Right cardiac atrium (tissue), 5 donors: ENCODE measurements at places on chromosomes 1 and 21.
A peak's percentile ranks its signal among the peaks of the same experiment; 100 is the strongest.

DNA sequence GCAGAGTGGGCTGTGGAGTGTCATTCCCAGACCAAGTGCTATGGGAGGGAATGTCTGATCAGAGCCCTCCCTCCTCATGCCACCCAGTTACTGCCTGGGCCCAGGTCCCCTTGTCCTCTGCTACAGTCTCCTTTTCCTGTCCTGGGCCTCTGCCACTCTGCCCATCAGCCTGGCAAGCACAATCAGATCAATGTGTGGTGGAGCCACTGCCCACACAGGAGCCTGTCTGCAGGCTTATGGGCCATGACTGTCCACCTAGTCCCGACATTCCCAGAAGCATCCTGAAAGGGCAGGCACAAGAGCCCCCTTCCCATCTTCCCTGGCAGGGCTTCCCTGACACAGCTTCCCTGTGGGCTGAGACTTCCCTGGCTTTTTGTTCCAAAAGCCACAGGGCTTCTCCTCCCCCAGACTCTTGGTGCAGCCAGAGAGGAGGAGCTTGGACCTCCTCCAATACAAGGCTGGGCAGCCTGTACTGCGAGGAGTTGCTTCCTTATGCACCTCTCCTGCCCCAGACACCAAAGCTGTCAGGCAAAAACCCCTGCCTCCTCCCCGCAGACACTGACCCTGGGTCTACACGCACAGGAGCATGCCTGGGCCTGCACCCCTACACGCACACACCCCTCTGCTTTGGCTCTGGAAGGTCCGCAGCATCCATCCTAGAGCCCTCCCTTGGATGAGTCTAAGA lies 29.2 kb upstream of the CNTN2 start:
- DNase-seq = peak; percentile 80

DNA sequence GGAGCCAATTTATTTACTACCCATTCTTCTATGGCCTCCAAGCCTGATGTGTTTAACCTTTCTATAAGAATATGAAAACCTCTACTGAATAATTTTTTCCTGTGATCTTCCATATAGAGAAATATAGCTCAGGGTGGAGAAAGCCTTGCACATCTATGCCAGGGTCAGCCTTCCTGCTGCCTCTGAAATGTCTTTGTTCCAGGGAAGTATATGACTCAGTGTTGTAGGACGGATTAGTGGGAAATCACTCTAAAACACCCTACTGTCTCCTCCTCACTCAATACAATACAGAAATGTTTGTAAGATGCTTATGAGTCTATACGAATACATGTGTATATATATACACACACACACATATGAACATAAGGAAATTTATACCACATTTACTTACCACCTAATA lies 1044.9 kb downstream of the BRINP3 start:
- no peak for DNase-seq

- no peak for DNase-seq
These were observed 16.4 kb upstream of the USP25 start for GRCh38 chr21:15713412-15713811.

DNA sequence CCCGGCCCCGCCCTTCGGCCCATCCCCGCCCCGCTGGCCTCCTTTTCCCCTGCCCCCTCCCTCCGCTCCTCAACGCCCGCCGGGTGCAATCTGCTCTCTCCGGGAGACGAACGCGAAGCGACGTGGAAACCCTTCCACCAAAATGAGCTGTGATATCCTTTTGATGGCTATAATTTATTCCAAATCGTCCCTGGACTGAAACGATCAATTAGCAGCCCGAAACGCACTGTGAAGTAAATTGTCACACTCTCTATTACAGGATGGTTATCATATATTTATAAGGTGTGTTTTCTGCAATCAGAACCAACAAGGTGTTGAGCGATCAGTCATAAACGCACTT lies 134.6 kb upstream of the BARHL2 start:
- DNase-seq = no peak

DNA sequence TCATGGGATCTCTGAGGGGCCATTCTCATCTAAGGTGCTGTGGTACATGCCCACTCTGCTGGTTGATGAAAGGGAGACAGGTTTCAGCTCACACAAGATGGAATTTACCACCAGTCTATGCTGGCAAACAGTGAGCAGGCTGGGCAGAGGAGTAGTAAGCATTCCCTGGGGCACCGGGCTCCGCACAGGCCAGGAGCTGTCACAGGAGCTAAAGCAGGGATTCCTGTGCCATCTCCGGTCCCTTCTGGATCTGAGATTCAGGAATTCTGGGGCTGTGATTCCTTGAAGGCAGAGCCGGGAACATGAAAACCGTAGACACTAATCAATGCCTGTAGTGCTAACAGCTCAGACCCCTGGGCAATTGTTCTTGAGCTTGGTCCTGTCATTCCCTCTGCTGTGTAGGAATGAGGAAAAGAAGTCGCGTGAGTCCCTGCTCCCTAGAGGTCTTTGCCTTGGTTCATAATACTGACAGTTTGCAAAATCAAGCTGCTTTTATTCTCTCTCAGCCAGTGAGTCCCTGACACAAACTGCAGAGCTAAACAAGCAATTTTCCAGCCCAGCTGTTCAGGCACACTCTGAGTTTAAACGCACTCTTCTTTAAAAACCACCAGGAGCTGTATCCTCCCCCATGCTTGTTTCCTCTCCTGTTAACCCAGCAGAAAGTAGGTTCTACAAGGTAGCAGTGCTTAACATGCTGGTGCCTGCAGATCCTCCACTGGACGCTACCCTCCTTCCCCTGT lies 52.5 kb downstream of the MDM4 start:
- no peak for DNase-seq

- DNase-seq = peak; percentile 58
These were observed 84.2 kb downstream of the SH3GLB1 start for GRCh38 chr1:86788300-86789206.

DNA sequence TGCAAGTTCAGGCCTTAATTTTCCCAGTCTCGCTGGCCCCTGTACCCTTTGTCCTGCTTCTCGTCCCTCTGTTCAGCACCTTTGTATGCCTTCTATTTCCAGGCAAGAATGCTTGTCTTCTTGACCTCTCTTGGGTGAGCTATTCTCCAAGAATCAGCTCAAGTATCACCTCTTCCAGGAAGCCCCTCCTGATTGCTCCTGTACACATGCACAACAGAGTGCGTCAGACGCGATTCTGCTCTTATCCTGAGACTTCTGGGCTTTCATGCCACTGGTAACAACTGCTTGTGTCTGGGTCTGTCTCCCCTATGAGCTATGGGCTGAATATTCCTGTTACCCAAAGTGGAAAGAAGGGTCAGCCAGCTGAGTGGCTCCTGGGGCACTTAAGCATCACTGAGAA lies 170.8 kb downstream of the GRIK3 start:
- no peak for DNase-seq

DNA sequence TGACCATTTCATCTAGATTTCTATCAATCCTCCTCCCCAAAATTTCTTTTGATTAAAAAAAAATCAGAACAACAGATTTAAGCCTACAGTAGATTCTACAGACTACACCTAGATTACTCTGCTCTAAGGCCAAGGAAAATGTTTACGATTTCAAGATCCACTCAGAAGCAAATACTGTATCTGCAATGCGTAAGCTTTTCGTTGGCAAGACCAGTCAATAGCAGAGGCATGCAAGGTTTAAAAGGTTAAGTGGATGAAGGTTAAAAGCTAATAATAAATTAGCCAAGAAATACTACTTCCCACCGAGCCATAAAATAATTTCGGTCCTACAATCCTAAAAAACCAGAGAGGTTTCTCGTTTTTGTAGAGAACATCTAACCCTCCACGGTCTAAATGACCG lies 1.3 kb downstream of the CLSTN1 start:
- no peak for DNase-seq

- DNase-seq = peak; percentile 22
These were observed 96.9 kb downstream of the PAPPA2 start for GRCh38 chr1:176559878-176560277.

DNA sequence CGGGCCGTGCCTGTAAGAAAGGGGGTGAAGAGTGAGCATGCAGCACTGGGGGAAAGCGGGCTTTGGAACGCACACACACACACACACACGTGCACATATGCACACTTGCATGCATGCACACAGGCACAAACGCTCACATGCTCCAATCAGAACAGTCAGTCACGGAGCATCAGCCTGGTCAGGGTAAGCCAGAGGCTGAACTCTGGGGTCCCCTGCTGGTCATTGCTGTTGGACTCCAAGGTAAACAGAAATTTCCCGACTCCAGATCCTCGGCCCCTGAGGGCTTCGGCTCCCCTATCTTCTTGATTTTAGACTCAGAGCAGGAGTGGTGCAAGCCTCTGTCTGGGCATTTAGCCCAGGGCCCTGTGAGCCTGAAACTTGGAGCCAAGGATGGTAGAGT lies 54.2 kb downstream of the SYT2 start:
- DNase-seq = no peak

DNA sequence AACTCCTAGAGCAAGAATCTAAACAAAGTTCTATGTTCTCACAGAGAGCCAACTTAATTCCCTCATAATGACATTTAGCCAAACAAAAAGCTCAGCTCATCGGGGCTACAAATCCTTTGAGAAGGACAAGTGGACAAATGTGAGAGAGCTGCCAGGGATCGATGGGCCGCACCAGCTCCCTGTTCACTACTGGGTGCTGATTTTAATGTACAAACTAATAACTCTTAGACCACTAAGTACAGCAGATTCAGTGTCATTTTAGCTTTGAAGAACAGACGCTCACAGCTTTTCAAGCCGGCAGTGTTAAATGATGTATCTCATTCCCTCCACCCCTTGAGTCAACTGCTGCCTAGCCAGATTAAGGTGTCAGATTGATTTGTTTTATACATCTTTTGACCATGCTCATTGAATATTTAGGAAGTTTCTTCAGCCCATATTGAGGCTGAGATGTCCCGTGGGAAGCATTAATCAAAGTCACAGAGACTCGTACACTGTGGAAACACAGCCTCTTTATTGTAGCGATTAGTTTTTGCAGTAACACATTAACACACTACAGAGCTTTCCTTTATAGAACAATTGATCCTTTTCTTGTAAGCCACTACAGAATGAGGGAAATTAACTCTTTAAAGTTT lies 21.1 kb downstream of the PROX1 start:
- no peak for DNase-seq

GRCh38 chr1:183792300-183792699 lies 12.6 kb upstream of the RGL1 start:
- DNase-seq = no peak

DNA sequence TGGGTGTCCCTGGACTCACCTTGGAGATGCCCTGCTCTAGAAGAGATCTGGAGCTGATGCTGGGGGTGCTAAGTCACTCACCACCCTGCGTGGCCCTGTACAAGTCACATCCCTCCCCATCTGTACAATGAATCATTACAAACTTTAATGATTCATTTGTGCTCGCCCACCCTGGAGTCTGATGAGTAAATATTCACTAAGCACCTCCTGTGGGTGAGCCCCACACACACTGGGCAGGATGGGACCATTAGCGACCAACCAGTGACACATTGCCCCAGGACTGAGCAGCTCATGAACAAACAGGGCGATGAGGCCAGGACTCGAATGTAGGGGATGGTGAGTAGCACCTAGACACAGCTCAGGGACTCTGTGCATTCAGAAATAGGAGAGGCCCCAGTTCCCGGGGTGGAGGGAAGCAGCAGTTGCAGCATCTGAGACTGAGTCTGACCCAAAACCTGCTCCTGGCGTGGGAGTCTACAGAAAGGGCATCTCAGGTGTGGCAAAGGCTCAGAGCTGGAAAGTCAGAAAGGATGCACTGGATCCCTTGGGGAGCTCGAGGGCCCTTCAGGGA lies 18.1 kb upstream of the PDZK1IP1 start:
- no peak for DNase-seq

DNA sequence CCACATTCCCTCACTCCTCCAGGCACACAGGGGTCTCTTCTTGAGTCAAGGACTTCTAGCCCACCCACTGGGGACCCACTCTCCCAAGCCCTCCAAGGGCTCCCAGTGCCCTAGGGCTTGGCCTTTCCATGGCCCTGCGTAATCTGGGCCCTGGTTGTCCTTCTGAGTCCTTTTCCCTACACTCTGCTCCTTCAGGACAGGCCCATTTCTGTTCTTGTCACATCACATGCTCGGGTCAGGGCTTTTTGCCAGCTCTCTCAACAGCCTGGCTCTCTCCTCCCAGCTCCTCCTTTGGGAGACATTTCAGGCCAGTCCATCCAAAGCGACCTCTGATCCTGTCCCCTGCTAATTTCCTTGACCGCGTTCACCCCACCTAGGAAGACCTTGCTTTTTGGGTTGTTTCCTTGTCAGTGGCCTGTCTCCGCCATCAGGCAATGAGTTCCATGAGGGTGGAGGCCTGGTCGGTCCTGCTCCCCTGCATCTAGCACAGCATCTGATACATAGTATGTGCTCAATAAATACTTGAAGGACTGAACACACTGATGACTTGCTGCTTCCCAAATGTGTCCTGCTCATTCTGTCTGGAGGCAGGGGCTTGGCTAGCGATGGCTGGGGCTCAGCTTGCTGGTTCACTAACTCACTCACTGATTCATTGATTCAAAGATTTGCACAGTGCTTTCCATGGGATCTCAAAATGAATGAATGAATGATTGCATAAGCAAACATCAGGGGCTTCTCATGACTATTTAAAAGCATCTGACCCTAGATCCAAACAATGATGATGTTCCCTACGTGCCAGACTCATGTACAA lies 44.8 kb downstream of the DHRS3 start:
- DNase-seq = peak; percentile 77
